ENCODE measurements at places on chromosomes 1 and 21.

DNA sequence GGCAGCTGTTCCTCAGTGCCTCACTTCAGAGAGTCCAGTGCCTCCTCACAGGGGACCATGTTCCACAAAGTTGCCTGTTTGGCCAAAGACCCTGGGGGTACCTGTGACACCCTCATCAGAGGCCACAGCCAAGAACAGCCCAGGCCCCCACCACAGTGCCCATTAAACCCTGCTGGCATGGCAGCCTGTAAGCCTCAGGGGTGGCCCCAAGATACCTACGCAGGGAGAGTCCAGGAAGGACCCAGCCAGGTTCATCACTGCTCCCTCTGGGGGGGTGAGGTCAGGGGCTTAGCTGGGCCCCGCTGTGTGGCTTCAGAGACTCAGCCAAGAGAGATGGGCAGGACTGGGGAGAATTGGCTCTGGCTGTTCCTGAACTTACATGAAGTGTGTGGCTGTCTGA lies 19.1 kb upstream of the PRDM16 start:
- DNase-seq = no peak

DNA sequence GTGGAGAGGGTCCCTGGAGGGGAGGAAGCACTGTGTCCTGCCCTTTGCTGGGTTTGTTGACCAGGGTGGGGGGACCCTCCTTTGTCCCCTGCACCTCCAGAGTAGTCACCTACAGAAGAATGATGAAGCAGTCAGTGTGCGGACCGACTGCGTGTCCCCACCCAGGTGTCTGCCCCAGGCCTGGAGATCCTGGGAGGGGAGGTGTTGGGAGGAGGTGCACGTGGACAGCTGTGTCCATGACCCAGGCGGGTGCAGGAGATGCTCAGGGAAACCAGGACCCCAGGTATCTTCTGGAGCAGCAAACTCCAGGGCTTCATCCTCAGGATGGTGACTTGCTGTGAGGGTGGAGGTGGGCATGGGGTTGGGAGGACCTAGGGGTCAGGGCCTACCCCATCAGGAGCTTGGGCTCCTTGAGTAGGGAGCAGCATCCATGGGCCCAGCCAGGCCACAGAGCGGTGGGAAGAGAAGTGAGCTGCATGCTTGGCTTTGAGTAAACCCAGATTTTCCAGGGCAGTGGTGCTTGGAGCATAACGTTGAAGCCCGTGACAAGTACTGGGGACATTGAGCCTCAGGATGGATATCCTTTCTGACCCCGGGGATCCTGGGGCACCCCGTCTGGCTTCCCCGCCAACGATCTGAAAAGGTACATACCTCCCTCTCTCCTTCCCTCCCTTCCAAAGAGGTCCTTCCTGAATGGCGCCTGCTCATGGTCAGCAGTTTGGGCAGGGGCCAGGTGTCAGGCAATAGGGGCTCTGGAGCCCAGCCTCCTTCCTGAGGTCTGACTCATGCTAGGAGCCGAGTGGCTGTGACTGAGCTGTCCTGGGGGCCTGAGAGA lies 13.7 kb downstream of the ACTRT2 start:
- DNase-seq = no peak

DNA sequence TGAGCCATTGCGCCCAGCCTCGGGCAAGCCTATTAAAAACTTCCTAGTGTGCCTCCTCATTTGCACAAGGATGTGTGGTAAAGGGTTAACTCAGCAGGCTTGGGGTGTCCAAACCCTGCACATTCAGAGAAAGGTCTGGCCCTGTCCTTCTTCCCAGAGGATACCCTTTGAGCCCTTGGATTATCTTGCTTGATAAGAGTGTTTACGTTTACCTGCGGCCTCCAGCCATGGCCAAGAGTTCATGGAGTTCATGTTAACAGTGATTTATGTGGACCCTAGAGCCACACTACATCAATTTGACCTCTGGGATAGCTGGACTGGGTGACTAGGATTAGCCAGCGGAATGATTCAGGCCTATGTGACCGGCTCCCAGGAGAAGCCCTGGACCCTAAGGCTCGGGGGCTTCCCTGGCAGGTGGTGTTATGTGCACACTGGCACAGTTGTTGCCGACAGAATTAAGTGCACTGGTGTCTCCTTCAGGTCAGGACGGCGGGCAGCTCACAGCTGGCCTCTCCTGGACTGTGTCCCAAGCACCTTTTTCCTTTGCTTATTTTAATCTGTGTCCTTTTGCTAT lies 7.7 kb upstream of the TCP10L start:
- DNase-seq = no peak

GRCh38 chr21:41744028-41744930 lies 22.6 kb downstream of the RIPK4 start:
- no peak for DNase-seq

GRCh38 chr1:45297666-45298356 lies 28.9 kb upstream of the HPDL start:
- DNase-seq = no peak

GRCh38 chr1:203035111-203036000 lies 9.1 kb downstream of the PPFIA4 start:
- DNase-seq = no peak

DNA sequence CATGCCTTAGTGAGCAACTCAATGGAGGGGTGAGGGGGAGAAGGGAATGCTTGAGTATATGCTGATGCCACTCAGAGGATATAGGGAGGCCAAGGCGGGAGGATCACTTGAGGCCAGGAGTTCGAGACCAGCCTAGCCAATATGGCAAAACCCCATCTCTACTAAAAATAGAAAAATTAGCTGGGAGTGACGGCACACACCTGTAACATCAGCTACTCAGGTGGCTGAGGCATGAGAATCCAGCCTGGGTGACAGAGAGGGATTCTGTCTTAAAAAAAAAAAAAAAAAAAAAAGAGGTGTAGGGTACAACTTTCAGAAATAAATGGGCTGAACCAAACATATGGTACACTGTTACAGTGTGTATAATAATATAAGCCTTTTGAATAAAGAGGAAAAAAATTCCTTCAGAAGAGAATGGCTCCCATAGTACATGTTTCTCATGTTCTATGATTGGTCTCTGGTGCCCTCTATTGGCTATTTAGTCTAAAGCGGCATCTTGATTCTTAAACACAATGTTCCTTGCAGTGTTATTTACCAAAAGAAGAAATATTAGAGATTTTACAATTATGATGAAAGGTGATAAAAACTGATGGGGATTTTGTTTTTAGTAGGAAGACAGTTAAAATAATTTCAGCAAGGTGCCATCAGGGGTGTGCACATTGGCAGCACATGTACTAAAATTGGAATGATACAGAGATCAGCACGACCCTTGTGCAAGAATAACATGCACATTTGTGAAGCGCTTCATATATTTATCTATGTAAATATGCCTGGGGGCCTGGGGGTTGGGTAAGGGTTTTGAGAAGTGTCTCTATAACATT lies 109.8 kb downstream of the PATJ start:
- DNase-seq = no peak

DNA sequence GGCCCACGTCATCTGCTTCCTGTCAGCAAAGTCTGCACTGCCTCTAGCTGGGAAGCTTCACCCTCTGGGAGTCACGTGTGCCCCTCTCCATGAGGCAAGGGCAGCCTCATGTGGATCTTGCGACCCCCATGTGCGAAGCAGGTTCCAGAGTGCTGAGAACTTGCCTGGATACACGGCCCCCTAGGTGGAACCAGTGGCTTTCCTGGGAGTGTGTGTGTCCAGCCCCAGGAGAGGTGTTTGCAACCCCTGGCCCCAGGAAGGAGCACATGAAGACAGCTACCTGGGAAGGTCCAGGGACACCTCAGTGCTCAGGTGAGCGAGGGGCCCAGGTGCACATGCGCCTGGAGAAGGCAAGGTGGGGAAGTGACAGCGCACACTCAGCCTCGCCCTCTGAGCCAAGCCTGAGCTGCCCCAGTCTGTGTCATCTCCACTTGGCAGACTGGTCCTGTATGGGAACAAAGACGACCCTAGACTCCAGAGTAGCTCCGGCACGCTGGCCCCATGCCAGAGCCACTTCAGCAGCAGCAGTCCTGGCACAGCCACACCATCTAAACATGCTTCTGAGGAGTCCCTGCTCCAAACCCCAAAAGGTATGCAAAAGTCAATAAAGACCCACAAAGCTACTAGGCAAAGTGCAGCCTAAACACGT lies 8.9 kb downstream of the LSS start:
- DNase-seq = no peak

DNA sequence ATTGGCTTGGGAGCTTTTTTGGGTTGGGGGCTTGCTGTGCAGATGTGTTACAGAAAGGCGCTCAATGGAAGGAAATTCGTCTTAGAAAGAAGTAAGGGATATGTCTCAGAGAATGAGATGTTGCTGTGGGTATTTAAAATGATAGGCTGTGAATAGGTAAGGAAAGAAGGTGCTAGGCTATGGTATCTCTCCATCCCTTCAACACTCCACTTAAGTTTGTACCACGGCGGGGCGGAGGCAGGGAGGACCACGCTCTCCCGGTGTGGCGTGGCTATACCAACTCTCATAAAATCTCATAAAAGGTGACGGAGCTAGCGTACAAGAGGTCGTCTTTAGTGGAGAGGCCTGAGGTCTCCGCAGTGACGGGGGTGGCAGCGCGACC lies 305 bp upstream of the RPS6KC1 start:
- no peak for DNase-seq

DNA sequence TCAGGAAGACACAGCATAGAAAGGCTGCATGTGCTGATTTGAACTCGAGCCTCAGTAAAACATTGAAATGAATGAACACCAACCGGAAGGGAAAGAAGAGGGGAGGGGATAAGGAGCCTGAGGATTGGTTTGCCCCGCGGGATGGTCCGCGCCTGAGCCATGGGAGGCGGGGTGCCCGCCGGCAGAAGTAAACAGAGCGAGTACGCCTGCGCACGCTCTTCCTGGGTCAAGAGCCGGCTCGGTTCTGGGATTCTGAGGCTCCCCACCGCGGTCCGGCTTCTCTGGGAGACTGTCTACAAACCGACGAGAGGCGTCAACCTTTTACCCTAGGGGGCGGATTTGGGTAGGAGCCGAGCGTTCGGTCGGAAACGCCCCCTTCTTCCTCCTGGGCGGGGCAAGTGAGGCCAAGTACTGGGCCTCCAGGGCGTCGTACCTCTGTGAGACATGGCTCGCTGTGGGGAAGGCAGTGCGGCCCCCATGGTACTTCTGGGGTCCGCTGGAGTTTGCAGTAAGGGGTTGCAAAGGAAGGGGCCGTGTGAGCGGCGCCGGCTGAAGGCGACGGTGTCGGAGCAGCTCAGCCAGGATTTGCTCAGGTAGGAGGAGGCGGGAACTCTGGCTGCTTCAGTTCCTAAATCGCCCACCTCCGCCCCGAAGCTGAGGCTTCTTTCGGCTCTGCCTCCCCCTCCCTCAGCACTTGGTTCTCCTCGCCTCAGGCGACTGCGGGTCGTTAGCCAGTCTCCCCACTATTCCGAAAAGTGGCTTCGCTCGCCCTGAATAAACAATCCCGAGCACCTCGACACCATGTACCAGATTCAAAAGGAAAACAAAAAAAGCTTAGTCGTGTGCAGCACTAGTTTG lies at the start of gene BTBD8:
TSS of gene BTBD8 (plus strand) at position 218 of the 858 bp plus-strand sequence. CDS start at position 445, 227 bp downstream.
- no peak for DNase-seq

DNA sequence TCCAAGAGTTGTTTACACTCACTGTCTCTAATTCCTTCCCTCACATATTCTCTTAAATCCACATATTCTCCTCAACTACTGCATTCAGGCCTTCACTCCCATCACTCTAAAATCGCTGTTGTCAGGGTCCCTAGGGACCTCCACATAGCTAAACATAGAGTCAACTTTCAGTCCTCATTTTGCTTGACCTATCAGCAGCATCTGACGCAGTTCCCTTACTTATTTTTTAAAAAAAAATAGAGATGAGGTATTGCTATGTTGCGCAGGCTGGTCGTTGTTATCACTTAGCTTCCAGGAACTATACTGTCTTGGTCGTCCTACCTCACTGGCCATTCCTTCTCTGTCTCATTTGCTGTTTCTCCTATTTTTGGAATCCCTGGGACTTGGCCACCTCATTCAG lies 11.7 kb upstream of the PLEKHO1 start:
- no peak for DNase-seq

DNA sequence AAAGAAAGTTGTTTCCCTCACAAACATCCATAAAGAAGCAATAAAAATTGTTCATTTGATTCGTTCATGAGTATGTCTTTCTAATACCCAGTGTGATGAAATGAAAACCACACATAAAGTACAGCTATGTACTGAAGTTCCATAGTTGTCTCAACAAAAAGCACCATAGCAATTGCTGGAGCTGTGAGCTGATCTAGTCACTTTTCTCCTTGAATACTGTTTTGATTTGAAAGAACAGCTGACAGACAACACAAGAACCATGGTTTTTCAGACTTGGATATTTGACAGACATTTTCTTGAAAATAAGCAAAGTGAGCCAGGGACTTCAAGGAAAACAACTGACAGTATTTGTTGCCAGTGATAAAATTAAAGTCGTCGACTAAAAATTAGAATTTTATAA lies 237.1 kb upstream of the PLD5 start:
- no peak for DNase-seq

- no peak for DNase-seq
Measured at GRCh38 chr1:37795340-37796125, 1.9 kb downstream of the MANEAL start.

DNA sequence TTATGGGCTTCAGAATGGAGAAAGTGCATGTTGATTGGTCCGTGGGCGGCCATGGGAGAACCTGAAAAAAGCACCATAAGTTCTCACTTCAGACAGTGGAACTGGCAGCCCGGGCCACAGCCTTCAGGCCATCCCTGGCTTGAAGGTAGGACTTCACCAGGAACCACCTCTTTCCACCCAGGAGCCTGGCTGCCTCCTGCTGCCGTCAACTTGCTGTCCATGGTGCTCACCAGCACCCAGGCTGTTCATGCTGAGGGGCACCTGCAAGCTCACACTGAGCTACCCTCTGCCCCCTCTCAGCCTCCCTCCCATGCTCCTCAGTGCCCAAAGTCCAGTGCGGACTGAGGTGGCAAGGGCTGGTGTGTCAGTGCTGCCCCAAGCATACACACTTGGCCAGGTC lies 12.9 kb upstream of the FNBP1L start:
- no peak for DNase-seq

GRCh38 chr1:158248118-158248517 lies 6.1 kb upstream of the CD1A start:
- DNase-seq = no peak

GRCh38 chr1:197987294-197987693 lies 70.1 kb downstream of the LHX9 start:
- no peak for DNase-seq

- DNase-seq = no peak
Measured at GRCh38 chr1:20348326-20348915, 57.7 kb downstream of the VWA5B1 start.
